Stimulated activated CD8-positive, alpha-beta memory T cell treated with anti-CD3 and anti-CD28 coated beads, Interleukin-15, amount 100 ng/mL, for 24 hours (primary cell): ENCODE measurements at places on chromosomes 4 and X.

DNA sequence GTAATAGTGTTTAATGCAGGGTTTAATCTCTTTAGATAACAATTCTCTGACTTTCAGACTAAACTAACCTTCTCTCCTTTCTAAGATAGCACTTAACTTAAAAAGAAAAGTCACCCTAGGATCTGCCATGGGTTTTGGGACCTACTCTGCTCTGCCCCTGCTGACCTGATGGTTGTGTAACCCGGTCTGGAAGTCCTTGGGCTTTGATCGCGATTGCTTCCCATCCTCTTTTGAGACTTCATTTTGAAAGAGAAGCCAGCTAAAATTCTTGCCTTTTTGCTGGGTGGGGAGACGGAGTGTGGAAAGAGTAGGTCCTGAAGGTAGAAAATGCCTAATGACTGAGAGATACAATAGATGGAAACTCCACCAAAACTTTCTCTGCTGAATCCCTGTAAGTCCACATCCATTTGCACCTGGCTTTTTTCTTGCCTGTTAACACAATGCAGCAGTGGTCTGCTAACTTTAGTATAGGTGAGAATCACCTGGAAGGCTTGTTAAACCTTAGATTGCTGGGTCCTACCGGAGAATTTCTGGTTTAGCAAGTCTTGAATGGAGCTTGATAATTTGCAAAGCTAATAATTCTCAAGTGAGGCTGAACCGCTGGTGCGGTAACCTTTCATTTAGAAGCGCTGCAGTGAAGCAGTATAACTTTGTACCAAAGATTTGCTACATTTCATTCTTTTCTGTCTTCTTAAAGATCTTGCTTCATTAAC, 45.6 kb upstream of the CCSER1 start:
- no peak for DNase-seq

GRCh38 chrX:135890087-135890585, 3.1 kb downstream of the CT45A10 start:
- no peak for DNase-seq

- no peak for DNase-seq
Observed at GRCh38 chr4:86043755-86044592, 315.9 kb downstream of the MAPK10 start.

DNA sequence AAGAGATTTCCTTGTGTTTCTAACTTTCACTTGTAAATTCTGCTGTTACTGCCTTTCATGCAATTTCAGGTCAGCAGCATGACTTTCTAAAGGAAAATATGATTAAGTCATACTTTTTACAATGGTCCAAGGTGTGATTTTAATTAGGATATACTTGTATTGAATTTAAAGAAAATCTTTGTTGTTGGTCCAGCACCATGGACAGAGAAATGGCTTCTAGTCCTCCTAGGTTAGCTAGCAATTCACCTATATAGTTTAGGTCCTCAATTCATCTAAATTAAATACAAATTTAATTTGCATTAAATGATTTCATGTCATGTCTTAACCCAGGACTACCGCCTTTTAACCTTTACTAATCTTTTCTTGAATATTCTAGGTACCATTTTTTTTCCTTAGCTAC, 304.9 kb upstream of the RPS6KA3 start:
- DNase-seq, result no peak

DNA sequence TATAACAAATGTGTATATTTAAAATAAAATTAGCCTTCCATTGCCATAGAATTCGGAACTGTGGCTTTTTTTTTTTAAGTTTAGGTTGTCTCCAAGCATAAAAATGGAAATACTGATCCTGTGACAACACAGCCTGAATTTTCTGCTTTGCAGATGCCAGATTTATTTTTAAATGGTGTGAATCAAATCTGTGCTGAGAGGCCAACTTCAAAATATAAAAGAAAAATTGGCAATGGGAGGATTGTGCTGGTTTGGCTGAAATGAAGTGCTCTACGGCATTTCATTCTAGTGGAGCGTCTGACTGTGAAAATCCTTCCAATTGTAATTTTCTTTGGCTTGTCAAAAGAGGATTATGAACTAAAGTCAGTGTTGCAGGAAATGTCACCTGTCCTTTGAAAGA, 580.3 kb upstream of the ZFP42 start:
- no peak for DNase-seq

DNA sequence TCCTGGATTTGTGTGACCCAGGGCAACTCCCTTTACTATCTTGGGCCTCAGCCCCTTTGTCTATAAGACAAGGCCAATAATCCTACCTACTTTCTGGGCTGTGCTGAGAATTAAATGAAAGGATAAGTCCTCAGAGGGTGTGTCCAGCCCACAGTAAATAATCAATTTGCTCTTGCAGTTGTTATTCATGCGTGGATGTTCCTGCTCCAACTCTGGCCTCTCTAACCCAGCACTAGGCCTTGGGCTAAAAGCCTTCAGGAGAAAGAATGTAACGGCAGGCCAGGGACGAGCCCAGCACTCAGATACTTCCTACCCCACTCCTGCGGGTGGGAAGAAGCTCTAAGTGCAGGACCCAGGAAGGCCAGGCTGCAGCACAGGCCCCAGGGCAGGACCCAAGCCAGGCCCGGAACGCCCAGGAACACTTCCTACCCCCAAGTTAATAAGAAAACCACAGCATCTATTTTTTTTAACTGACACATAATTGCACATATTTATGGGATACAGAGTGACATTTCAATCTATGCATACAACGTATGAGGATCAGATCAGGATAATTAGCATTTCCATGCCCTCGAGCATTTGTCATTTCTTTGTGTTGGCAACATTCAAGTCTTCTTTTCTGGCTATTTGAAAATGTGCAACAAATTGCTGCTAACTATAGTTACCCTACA, 179.6 kb upstream of the RBPJ start:
- no peak for DNase-seq

GRCh38 chr4:152607178-152607577, 71.3 kb upstream of the FBXW7 start:
- DNase-seq, result no peak

DNA sequence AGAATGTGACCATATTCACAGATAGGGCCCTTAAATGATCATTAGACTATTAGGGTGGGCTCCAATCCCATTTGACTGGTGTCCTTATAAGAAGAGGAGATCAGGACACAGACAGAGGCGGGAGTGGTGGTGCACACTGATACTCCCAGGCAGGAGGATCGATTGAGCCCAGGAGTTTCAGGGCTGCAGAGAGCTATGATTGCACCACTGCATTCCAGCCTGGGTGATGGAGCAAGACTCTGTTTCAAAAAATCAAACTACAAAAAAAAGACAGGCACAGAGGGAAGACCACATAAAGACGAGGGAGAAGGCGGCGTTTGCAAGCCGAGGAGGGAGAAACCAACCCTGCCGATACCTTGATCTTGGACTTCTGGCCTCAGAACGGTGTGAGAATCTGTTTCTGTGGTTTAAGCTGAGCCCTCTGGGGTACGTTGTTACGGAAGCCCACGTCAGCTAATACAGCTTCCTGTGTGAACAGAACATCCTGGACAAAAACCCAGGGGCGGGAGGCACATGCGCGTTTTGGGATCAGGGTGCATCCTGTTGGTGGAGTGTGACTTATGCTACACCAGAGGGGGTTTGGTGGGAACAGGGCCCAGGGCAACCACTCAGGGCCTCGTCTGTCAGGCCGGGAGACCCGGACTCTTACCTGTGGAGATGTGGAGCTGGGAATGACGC, 211.8 kb upstream of the PSAPL1 start:
- no peak for DNase-seq

DNA sequence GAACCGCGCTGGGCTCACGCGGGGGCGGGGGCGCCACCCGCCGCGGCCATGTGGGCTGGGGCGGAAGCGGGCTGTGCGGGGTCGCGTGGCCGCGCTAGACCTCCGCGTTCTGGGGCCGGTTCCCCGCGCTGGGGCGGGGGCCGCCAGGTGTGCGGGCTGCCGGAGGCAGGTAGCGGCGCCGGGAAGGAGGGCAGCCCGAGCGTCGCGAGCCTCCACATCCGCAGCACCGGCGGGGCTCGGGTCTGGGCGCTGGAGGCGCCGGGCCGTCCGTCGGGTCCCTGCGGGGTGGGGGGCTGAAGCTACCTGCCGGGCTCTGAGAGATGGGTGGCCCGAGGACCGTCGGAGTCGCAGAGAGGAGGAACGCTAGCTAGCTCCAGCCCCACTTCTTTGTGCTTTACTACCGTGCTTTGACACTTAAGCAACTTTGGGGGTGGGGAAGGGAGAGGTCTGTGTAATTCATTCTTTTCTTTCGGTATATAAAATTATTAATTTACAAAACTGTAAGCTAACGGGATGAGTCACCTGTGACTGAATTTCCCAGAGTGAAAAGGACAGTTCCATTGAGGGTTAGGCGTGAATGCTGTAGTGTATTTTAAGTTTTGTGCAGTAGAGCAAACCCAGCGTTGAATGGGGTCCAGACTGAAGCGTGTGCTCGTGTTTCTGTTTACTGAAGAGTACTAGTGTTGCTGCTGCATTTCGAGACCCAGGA, 689 bp downstream of the METAP1 start:
- no peak for DNase-seq

DNA sequence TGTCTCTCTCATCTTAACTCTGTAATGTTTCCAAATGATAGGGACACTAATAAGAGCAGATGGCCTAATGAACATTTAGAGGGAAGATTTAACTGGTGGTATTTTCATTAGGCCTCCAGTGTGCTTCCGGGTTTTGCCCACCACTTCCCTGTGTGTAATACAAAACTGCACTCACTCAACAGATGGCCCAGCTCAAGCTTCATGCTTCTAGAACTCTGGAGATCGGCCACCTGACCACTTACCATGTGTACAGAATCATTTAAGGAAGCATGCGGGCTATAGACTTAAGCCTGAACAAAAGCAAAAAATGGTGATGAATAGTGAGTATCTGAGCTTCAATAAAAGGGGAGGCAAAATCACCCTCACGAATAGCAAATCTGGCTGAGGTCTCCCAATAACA, 89.3 kb downstream of the SH2D1A start:
- no peak for DNase-seq

GRCh38 chrX:69116077-69116476, 49.2 kb downstream of the PJA1 start:
- no peak for DNase-seq

DNA sequence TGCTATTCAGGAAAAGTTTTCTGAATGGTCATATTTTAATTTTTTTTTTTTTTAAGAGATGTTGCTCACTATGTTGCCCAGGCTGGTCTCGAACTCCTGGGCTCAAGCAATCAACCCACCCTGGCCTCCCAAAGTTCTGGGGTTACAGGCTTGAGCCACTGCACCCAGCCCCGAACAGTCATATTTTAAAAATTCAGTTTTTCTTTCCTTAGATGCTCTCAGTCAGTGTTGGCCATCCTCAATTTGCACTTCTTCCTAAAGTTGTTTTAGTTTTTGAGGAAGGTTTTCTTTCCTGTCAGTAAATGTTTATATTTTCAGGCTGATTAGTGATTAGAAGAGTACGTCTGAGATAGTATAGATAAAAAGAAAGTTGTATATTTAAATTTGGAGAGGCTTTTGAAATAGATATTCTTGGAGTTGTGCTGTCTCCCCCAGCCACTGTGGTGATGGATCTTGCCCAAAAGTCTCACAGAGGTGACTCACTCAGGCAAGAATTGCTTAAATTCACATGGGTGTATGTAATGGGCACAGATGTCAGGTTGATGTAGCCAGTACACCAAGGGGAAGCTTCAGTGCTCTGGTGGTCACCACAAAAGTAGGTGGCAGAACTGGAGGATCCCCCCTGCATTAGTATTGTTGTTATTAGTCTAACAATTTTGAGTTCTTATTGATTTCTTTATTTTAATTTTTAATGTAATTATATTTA, 72.2 kb upstream of the ELOVL6 start:
- no peak for DNase-seq

DNA sequence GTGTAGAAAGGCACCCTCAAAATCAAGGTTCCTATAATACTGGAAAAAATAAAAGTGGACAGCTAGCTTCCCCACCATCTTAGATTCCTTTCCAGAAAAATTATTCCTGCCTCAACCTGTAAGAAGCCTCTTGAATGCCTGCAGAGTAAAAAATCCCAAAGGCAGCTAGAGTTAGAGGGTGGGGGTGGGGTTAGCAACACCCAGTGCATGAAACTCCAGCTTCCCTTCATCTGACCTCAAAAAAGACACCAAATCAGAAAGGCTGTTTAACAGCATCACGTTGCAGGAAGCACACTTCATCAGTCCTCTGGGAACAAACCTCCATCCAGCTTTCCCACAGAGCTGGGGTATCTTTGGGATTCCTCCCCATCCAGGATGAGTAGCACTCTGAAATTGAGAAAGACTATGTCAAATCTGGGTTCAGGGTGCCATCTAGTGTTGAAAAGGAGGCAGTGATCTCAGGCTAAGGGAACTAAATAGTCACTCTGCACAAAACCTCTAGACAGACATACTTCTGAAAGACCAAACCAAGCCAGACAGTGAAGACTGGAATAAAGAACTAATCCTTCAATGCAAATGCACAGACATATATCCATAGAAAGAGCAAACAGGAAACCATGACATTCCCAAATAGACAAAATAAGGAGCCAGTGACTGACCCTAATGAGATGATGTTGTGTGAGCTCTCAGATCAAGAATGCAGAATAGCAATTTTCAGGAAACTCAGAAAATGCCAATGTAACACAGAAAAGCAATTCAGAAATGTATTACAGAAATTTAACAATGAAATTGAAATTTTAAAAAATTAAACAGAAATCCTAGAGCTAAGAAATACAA, 97.9 kb downstream of the ARHGEF9 start:
- DNase-seq, result no peak

DNA sequence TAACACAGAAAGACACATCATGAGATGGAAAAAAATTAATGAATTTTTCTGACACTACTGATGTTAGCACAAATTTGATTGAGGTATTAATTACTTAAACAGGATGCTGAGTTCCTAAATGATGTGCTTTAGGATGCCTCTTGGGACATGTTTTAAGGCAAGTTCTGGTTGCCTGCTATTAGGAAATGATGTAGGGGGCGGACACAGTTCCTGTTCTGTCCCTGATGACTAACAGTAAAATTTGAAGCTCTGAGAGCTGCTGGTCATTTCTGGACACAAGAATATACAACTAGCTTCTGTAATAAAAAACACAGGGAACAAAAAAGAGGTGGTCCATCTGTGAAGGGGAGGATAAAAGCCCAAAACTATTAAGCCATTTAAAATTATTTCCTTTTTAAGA, 163.2 kb upstream of the ETNPPL start:
- DNase-seq, result no peak

GRCh38 chr4:116243431-116243830, 841.9 kb downstream of the TRAM1L1 start:
- DNase-seq, result no peak

- DNase-seq, result no peak
Observed at GRCh38 chr4:28351826-28352225, 1491.2 kb downstream of the STIM2 start.

DNA sequence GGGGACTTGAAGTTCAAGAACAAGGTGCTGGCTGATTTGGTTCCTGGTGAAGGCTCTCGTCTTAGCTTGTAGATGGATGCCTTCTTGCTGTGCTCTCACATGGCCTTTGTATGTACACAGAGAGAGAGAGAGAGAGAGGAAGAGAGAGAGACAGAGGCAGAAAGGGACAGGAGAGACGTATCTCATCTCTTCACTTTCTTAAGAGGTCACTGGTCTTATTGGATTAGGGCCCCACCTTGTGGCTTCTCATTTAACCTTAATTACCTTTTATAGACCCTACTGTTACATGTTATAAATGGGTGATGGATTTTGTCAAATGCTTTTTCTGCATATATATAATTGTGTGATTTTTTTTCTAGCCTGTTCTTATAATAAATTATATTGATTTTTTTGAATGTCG, 1444.2 kb downstream of the ADGRL3 start:
- no peak for DNase-seq
